ENCODE measurements at places on chromosomes 1 and 21.

DNA sequence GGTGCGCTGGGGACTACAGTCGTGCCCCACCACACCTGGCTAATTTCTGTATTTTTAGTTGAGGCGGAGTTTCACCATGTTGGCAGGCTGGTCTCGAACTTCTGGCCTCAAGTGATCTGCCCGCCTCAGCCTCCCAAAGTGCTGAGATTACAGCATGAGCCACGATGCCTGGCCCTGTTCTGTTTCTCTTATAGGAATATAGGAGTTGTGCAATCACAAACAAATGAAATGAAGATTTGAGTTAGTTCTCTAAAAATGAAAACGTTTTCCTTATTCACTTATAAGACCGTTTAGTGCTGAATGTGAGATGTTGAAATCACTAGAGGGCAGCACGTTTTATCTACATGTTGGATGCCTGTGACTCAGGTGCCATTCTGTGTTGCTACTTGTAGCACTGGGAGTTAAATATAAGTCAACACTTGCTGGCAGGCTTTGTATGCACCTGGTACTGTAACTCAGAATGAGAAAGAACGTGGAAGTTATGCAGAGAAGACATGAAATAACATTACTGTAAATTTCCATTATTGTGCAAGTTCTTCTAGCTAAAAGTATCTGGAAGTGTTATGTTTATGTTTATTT is 45.8 kb downstream of the MIGA1 start:
- peak; percentile 47 for DNase-seq

GRCh38 chr1:24966121-24966723 is 36.1 kb upstream of the RUNX3 start:
- DNase-seq = no peak

DNA sequence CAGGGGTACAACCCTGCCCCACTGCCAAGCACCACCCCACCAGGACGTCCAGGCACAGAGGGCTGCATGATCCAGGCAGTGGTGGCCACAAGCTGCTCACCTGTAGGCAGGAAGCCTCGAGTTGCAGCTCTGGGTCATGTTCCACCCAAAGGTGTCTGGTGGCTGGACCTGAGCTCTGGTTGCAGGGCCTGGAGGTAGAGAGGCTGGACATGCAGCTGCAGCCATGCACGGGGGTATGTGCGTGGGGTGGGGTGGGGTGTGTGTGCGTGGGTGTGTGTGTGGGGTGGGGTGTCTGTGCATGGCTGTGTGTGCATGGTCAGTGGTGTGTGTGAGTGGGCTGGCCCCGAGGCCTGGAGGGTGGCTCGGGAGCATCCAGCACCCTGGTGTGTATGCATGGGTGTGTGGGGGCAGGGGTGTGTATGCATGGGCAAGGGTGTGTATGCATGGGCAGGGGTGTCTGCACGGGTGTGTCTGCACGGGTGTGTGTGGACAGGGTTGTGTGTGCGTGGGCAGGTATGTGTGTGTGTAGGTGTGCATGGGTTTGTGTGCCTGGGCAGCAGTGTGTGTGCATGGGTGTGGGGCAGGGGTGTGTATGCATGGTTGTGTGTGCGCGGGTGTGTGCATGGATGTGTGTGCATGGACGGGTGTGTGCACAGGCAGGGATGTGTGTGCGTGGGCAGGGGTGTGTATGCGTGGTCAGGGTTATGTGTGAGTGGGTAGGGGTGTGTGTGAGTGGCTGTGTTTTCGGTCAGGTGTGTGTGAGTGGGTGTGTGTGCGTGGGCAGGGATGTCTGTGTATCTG is 15.6 kb downstream of the ARHGEF16 start:
- no peak for DNase-seq

DNA sequence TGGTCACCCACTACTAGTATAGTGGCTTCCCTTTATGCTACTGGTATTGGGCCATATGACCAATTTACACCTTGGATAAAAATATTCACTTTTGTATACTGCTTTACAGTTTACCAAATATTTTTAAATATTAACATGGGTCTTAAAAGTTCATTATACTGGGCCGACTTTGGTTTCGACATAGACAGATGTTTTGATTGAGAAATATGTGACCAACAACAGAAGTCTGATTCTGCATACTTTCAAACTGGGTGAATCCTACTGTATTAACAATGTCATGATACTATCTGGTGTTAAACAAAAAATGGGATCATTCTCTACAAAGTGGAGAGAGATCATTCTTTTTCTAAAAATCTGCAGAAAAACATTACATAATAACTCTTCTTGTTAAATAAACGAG is 134.8 kb downstream of the AKT3 start:
- no peak for DNase-seq

- DNase-seq = peak; percentile 70
These were observed 49.1 kb upstream of the CR2 start for GRCh38 chr1:207404849-207405525.
